AG09309 (cell line): ENCODE measurements at places on chromosomes 4 and X.

DNA sequence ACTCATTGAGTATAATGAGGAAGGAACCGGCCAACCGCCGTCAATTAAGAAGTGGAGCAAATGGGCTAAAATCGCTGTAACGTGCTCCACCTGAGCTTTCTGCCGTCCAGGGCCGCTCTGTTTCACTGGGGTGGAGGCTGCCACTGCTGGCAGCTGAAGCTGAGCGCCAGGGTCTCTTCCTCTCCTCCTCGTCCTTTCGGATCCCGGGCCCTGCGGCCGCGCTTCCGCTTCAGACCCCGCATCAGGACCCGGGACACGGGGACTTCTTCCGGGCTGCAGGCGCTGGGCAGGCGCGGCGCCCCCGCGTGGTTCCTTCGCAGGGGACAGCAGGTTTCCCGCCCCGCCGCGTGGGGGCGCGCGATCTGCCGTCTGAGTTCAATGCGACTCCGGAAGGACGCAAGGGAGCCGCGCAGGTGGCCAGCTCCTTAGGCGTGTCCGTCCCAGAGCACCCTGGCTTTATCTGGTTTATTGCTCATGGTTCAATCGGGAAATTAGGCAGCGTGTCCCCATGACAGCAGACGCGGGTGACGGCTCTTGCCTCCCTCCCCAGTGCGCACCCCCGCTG is 519.8 kb downstream of the TRIML1 start:
- DNase-seq, result no peak

DNA sequence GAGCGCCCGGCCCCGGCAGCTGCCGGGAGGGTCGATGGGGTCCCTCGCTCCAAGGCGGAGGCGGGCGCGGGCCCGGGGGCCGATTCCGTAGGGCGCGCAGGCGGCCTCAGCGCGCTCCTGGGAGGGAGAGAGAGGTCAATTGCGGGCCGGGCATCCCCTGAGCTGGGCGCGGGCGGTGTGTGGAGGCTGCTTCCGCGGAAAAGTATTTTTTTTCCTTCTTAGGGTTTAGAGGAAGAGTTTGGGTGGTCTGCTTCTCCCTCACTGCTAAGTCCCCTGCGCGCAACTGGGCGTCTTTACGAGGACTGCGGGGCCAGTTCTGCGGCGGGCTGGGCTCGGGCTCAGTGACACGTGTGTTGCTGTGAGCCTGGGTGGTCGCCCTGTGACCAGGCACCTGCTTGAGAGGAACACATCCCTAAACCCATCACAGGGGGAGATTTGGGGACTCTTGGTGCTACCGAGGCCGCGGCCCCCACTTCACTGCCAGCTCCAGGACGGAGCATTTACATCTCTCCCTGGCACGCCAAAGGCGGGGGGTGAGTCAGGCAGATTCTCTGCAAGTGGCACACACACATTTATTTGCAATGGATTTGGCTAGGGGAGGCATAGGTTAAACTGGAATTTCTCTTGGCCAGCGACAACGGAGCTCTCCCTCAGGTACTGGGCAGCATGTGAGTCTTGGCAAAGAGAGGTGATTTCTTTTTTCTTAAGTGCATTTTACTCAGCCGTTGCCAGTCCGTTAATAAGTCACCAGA is 151.2 kb upstream of the SLC4A4 start:
- peak; percentile 11 for DNase-seq

GRCh38 chrX:23662853-23663252 is 4.4 kb upstream of the PRDX4 start:
- DNase-seq, result peak; percentile 47

- DNase-seq, result no peak
These were observed 829.9 kb downstream of the FAT4 start for GRCh38 chr4:126144543-126145237.

GRCh38 chr4:59818656-59819055 is 1381.5 kb upstream of the ADGRL3 start:
- no peak for DNase-seq

- DNase-seq, result no peak
These were observed 339.2 kb downstream of the TMA16 start for GRCh38 chr4:163833669-163834068.

- DNase-seq, result no peak
These were observed 36.9 kb downstream of the RP2 start for GRCh38 chrX:46873746-46874145.

- DNase-seq, result no peak
These were observed 215.5 kb downstream of the GPAT3 start for GRCh38 chr4:83751336-83751949.

- no peak for DNase-seq
These were observed 57.3 kb upstream of the TCEAL2 start for GRCh38 chrX:102067966-102068723.

DNA sequence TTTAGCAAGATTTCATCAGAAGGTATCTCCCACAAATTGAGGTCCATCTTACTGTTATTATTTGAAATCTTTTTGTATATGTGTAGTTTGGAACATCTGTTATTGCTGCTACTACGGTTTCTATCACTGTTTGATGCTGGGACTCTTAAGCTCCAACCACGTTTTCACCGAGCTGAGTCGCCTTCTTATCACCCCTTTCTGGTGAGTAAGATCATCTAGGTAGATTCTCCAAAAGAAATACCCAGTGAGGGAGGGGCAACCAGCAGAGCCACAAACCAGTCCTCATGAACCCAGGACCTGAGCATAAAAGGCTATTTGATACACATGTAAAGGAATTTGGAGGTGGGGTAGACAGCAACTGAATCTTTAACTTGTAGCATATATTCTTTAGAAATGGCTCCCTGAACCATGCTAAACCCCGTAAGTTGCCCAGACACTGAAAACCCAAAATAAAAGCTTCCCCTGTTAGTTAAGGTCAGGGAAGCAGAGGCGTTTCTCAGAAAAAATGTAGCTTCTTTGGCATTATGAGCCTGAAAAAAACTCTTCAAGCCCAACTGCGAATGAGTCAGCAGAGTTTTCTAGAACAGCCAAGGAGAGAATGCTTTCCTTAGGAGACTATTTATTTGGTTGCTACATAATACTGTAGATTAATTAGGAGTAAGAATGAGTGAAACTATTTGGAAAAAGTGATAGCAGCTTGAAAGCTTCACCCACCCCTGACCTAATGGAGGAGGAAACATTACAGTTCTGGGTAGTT is 53.8 kb upstream of the ATXN3L start:
- DNase-seq, result peak; percentile 65

GRCh38 chr4:47484168-47484567 is 907 bp upstream of the ATP10D start:
- DNase-seq, result no peak

GRCh38 chrX:123859409-123859845 is 426 bp upstream of the XIAP start:
- no peak for DNase-seq

DNA sequence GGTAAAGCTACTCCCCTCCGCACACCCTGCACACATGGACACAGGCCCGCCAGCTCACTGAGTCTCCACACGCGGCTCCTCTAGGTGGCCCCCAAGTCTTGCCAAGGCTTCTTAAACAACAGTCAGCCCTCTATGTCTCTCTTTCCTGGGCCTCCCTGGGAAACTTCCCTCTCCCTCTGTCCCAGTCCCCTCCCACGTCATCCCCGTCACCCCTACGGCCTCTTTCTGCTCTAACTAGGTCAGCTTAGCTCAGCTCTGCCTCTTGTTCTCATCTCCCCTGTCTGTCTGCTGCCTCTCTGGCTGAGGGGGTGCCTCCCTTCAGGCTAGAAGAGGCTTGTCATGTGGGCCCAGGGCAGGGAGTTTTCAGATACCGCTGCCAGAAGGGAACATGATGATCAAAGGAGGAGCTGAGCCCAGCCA is 38.8 kb downstream of the SEPTIN6 start:
- no peak for DNase-seq

DNA sequence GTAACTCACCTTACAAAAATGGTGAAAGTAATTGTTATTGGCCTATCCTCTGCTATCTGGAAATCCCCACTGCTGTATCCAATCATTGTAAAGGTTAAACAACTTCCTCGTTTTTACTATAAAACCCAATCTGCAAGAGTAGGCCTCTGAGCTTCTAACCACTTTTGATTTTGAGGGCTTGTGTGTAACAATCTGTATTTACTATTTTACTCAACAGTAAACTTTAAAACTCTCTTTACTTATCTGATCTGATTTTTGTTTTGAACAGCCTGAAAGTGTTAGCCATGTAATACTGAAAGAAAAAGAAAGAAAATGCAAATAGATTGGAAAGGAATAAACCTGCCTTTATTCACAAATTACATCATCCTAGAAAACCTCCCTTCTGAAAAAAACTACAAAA is 63.1 kb downstream of the SLC10A7 start:
- no peak for DNase-seq

- no peak for DNase-seq
These were observed 760 bp downstream of the TMEM165 start for GRCh38 chr4:55396308-55397125.

- no peak for DNase-seq
These were observed 974.3 kb downstream of the FSTL5 start for GRCh38 chr4:161189286-161190134.

- DNase-seq, result no peak
These were observed 2.0 kb downstream of the TMEM255A start for GRCh38 chrX:120308959-120309872.

DNA sequence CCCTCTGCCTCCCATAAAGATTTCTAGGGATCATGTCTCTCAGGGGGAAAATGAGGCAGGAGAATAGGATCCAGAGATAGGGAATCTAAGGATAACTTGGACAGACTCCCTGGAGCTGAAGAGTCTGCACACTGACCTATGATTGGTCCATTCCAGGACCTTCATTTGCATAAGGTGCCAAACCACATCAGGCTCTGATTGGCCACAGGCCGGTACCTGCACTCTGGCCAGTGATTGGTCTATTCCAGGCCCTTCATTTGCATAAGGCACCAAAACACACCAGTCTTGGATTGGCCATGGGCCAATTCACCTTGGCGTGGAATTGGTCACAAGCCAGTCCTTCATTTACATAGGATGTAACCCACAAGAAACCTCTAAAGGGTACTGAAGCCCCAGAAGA is 4.0 kb upstream of the HERC5 start:
- DNase-seq, result no peak

GRCh38 chrX:83512111-83512510 is 4.0 kb downstream of the POU3F4 start:
- DNase-seq, result no peak

- DNase-seq, result no peak
These were observed 72.0 kb downstream of the CHST7 start for GRCh38 chrX:46645614-46646013.

DNA sequence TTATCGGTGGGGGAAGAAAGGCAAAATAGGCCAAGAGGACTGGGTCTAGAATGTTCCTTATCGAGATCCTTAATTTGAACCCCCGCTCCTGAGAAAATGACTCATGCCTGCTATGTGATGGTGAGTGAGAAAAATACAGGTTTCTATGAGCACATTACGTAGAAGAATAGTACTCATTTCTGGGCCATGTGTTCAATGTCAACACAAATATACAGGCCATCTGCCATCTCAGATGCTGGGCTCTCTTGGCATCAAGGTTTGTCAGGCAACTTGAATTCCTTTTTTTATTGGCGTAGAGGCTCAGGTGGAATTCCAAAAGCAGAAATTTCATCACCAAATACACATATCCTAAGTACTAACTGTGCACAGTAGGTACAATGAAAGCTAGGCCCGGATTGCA is 81.4 kb upstream of the TRIM2 start:
- no peak for DNase-seq

- peak; percentile 83 for DNase-seq
These were observed 80.9 kb downstream of the FAM114A1 start for GRCh38 chr4:38948551-38948950.

DNA sequence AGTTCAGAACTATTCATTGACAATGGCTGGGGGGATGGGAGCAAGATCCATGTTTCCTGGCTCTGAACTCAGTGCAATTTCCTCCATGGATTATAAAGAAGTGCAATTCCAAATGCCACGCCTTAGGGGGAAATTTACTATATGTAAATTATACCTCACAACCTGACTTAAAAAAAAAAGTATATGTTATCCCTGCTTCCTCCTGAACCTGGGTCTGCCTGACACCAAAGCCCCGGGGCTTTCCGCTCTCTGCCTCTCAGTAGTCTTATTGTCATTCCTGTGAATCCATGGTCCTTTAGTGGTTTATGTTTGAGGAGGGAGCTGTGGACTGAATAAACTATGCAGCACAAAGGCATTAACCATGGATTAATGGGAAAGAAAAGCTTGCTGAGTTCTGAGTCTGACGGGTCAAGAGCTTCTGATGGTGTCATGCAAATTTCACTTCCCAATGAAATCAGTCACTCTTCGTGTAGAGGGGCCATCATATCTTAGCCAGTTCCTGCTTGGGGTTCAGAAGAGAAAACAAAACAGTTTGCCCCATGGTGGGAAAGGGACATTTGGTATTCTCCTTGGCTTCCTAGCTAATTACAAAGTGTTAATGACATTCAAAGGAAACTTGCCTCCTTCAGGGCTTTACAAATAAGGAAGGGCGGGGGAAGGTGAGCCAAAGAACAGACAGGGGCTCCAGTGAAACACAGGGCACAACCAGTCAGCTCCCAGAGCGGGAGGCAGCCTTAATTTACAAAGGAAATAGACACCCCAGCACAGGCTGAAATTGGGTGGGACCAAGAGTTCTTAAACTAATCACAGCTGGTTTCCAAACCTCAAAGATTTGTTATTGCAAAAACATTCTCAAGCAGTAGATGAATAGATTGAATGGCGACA is 14.3 kb downstream of the FAM9C start:
- no peak for DNase-seq

DNA sequence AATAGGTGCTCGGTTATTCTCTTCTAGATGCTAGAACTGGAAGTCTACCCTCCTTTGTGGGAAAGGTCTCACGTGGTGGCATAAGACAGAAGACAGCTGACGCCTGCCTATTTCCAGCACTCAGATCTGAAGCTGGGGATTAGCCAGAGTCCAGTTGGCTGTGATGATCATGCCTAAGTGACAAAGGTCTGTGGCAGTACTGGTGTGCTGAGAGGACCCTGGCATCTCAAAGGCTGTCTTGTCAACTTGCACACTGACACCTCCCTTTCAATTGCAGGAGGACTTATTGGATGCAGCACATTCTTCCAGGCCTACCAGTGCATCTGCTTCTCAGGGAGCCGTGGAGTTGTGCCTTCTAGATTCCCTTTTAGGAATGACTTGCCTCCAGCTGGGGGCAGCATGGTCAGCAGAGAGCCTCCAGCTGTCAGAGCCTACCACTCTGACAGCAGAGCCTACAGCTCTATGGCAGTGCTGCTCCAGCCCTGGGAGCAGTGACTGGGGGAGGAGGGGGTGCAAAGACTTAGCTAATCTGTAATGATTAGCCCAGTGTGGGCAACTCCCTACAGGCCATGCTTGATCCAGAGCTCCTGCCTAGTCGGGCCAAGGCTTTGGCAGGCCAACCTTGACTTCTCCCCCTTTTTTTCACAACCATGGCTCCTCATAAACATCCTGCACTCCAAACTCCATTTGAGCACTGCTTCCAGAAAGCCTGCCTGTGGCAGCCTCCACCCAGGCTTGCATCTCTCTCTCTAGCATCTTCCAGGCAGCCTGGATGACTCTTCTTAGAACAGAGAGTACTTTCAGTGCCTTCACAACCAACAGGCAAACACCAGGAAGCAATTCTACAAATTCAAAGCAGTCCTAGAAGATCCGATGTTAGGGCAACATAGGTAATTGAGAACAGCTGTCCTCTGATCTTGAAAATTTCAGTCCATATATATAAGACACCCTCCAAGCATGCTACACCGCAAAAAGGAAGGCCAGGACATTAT is 13.8 kb upstream of the FGFBP2 start:
- DNase-seq, result no peak
